ENCODE measurements at places on chromosomes 1 and 21. TPM values are rescaled to one million over a fixed set of nuclear protein-coding genes. Genes with fewer than 3 reads are reported as not detected.

The CLCA1 gene
- not detected for total RNA-seq

The FCRLB gene
- total RNA-seq, result 0.33 TPM

The ZC3H11A gene
- 76.8 TPM for total RNA-seq

The FCRL1 gene
- total RNA-seq, result 0.50 TPM

The PEAR1 gene
- 2.1 TPM for total RNA-seq

The OR2L13 gene
- total RNA-seq, result not detected

The PTGFR gene
- 0.33 TPM for total RNA-seq

The DNAJC11 gene
- total RNA-seq, result 24.7 TPM

The EPHA10 gene
- under 0.01 TPM for total RNA-seq

The CNIH3 gene
- 0.98 TPM for total RNA-seq

The BRINP3 gene
- not detected for total RNA-seq

The BTG2 gene
- total RNA-seq, result 4.7 TPM

The IGSF9 gene
- 18.2 TPM for total RNA-seq

The KCNE1 gene
- 0.23 TPM for total RNA-seq

The CFAP74 gene
- not detected for total RNA-seq

The IPO9 gene
- 14.1 TPM for total RNA-seq

The FAM163A gene
- total RNA-seq, result not detected

The SHISAL2A gene
- total RNA-seq, result 0.14 TPM

The SIPA1L2 gene
- total RNA-seq, result 18.5 TPM

The MTARC2 gene
- total RNA-seq, result 96.1 TPM

The DNASE2B gene
- total RNA-seq, result not detected

The IQGAP3 gene
- total RNA-seq, result under 0.01 TPM

The AADACL4 gene
- not detected for total RNA-seq

The FMN2 gene
- total RNA-seq, result not detected
